Stimulated activated CD8-positive, alpha-beta memory T cell treated with anti-CD3 and anti-CD28 coated beads, Interleukin-7, amount 100 ng/mL, for 48 hours (primary cell): ENCODE measurements at places on chromosomes 5 and 9.

GRCh38 chr9:120289990-120290975, 289.7 kb downstream of the CDK5RAP2 start:
- DNase-seq, result no peak

GRCh38 chr9:123039617-123040219, 6.3 kb downstream of the GPR21 start:
- no peak for DNase-seq

GRCh38 chr5:55601204-55601618, 66.4 kb upstream of the PLPP1 start:
- DNase-seq, result no peak

GRCh38 chr5:21680641-21681040, 1172.5 kb downstream of the CDH12 start:
- DNase-seq, result no peak

GRCh38 chr9:104927216-104927911, 591 bp downstream of the ABCA1 start:
- DNase-seq, result no peak

DNA sequence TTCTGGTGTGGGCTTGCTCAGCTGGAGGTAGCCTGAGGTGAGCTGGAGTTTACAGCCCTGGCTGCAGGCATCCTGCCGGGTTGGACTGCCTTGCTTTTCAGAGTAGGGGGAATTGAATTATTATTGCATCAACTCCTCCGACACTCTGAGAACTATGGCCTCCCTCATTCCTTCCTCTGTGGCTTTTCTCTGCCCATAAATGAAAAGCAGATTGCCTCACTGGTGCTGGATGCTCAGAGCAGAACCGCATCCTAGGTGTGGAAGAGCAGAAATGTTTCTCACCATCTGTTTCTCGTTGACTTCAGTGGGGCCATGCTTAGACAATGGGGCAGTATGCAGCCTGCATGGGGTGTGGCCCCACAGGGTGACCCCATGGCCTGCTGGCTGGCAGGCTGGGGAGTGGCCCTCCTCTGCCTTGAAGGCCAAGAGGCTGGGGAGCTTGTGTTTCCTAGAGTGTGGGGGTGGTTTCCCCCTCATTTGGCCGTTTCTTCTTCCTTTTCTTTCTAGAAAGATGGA, 27.3 kb upstream of the TGFBI start:
- DNase-seq, result no peak

- DNase-seq, result no peak
These were observed 10.0 kb downstream of the TLE4 start for GRCh38 chr9:79581794-79582193.

DNA sequence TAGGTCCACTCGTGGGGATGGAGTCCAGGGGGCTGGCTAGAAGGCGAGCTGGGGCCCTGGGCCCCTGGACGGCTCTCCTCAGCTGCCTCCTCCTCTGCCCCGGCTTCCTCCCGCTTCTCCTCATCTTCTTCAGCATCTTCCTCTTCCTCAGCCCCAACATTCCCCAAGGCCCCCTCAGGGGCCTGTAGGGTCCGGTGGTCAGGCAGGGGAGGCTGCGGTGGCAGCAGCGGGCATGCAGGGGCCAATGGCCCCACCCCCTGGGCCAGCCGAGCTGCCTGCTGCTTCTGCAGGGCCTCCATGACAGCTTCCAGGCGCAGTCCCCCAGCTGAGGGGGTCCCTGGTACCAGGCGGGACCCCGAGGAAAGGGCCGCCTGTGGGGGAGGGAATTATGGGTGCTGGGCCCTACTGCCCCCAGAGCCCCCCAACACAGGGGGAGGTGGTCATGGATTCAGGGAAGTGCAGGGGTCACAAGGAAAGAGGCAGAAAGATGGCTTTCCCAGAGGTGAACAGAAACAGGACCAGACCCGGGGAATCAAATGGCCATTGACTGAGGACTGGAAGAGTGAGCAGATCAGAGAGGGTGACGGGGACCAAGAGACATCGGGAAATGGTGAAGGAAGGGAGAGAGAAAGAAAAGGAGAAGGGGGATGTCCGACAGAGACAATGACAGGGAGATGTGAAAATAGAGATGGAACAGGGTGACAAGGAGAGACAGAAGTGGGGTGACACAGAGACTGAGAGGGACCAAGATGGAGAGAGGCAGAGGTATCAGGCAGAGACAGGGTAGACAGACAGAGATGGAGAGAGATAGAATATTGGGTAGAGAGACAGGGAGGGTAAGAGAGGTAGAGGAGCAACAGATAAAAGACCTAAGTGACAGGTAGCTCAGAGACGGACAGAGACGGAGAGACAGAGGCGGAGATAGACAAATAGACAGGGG, 880 bp downstream of the ARID3C start:
- no peak for DNase-seq

GRCh38 chr5:1842004-1842819, 40.5 kb downstream of the IRX4 start:
- no peak for DNase-seq

DNA sequence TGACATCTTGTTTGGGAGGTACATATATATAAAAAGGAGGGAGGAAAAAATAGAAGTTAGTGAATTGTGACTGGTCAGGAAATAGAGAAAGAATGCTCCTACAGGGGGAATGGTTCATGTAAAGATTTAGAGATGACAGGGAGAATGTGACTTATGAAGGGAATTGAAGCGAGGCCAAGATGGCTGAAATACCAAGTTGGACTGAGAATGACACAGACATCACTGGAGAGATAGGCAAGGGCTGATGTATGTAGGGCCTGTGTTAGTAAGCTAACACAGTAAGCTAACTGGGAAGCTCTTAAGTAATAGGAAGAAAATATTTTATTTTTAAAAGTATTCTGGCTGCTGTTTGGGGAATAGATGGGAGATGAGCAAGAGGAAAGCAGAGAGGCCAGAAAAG, 286.3 kb downstream of the NNT start:
- DNase-seq, result no peak

DNA sequence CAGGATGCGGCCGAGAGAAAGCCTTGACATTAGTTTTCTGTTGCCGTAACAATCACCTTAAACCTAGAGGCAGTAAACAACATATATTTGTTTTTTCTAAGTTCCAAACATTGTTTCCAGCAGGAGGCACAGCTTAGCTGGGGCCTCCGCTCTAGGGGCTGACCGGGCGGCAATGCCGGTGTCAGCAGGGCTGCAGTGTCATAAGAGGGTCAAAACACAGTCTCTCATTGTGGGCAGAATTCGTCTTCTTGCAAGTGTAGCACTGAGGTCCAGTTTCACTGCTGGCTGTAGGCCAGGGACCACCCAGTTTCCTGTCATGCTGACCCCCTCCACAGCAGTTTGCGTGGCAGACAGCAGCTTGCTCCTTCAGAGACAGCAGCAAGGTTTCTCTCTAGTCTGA, 186.2 kb downstream of the PJA2 start:
- no peak for DNase-seq

DNA sequence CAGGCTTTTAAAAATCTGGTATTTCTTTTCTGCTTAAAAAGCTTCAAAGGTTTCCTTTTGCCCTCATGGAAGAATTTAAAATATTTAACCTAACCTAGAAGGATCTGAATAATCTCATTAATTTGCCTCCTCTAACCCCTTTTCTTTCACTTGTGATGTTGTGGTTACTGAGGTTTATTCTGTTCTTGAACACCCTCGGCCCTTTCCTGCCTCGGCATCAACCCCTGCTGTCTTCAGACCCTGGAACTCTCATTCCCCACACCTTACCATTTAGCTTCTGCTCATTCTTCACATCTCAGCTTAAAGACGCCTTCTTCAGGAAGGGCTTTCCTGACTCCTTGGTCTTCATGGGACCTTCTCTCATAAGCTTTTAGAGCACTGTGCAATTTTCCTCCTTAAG, 131.4 kb upstream of the MAN2A1 start:
- DNase-seq, result no peak

- DNase-seq, result no peak
These were observed 141.4 kb downstream of the AOPEP start for GRCh38 chr9:94867842-94868312.

- DNase-seq, result no peak
These were observed 2370.8 kb upstream of the WWC1 start for GRCh38 chr5:165920655-165921054.

- no peak for DNase-seq
These were observed 7.7 kb downstream of the SLC2A8 start for GRCh38 chr9:127404631-127405030.

DNA sequence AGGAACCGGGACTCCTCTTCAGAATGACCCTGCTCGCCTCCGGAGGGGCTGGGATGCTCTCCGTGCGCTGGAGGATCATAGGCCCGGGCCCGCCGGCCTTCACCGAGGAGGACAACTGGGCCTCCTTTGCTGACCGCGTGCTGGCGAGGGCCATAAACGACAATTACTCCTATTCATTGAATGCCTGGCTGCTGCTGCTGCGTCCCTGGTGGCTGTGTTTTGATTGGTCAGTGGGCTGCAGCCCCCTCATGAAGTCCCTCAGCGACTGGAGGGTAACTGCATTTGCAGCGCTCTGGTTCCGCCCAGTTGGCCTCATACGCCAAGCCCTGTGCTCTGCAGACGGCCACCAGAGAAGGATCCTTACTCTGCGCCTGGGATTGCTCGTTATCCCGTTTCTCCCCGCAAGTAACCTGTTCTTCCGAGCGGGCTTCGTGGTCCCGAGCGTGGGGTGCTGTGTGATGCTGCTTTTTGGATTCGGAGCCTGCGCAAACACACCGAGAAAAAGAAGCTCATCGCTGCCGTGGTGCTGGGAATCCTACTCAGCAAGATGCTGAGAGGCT, 16.6 kb downstream of the OR2V1 start:
- DNase-seq, result no peak

GRCh38 chr5:13107537-13107936, 837.0 kb downstream of the DNAH5 start:
- no peak for DNase-seq

GRCh38 chr5:155252025-155252424, 238.5 kb downstream of the KIF4B start:
- no peak for DNase-seq

DNA sequence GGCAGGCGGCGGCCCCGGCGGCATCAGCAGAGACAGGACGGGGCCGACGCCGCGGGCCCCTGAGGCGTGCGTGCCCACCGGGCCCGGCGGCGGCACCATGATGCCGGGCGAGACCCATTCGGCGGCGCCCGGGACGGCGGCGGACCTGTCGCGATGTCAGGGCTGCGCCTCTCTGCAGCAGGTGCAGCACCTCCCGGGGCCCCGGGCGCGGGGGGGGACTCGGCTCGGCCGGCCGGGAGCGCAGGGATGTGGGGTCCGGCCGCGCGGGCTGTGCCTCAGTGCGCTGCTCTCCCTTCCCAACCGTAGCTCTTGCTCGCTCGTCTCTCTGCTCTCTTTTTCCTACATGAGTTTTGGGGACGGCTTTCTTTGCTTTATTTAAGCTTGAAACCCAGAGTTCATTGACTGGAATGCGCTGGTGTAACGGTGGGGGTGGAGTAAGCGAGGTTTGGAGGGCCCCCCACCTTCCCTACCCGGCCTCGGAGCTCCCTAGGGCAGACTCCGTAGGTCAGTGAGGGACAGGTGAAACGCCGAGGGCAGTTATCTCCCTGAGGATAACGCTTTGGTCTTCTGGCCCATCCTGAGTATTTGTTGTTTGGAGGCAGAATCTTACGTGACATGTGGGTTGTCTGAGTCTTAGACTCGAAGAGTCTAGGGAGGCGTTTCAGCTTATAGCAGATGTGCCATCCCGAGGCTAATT, 490 bp downstream of the ICE1 start:
- no peak for DNase-seq

DNA sequence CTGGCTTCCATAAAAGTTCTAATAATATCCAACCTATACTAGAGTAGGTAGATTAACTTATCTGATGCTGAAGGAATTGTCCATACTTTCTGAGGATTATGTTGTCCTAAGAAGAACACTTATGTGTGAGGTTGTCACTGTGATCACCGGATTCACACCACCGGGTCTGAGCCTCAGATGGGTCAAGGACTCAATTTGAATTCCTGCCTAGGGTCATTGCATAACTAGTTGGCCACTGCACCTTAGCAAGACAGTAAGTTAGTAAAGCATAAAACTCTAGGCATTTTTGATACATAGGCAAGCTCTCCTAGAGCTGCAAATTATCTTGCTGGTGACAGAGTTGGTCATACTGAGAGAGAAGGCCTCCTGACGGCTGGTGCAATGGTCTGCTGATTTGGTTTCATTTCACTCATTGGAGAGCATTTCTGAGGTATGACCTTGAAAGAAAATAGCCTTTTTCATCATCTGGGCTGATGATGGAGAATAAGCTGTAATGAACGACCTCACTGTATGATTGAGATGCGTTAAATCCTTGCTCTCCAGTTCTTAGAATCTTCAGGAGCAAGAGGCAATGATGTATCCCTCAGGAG, 72.0 kb upstream of the CKMT2 start:
- no peak for DNase-seq

DNA sequence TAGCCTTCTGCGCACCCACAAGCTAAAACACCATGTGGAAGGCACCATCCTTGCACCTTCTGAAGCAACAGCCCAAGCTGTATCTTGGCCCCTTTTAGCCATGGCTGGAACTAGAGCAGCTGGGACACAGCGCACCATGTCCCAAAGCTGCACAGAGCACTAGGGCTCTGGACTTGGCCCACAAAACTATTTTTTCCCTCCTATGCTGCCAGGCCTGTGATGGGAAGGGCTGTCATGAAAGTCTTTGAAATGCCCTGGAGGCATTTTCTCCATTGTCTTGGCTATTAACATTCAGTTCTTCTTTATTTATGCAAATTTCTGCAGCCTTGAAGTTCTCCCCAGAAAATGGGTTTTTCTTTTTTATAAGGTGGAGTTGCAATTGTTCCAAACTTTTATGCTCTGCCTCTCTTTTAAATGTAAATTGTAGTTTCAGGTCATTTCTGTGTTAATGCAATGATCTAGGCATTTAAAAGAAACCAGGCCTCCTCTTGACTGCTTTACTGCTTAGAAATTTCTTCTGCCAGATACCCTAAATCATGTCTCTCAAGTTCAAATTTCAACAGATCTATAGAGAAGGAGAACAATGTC, 996.3 kb downstream of the TAF11L14 start:
- DNase-seq, result no peak

- no peak for DNase-seq
These were observed 100.0 kb downstream of the KIAA1958 start for GRCh38 chr9:112586599-112587155.

GRCh38 chr5:147396070-147396823, 113.6 kb downstream of the DPYSL3 start:
- DNase-seq, result no peak

- no peak for DNase-seq
These were observed 77.5 kb upstream of the XPA start for GRCh38 chr9:97774673-97775072.
